Lung (tissue), 17 donors: ENCODE measurements at places on chromosomes 3 and 15. TPM values are rescaled to one million over a fixed set of nuclear protein-coding genes. Genes with fewer than 3 reads are reported as not detected.
A peak's percentile ranks its signal among the peaks of the same experiment; 100 is the strongest.

The CKMT1A gene
- total RNA-seq, result 0.46 TPM

DNA sequence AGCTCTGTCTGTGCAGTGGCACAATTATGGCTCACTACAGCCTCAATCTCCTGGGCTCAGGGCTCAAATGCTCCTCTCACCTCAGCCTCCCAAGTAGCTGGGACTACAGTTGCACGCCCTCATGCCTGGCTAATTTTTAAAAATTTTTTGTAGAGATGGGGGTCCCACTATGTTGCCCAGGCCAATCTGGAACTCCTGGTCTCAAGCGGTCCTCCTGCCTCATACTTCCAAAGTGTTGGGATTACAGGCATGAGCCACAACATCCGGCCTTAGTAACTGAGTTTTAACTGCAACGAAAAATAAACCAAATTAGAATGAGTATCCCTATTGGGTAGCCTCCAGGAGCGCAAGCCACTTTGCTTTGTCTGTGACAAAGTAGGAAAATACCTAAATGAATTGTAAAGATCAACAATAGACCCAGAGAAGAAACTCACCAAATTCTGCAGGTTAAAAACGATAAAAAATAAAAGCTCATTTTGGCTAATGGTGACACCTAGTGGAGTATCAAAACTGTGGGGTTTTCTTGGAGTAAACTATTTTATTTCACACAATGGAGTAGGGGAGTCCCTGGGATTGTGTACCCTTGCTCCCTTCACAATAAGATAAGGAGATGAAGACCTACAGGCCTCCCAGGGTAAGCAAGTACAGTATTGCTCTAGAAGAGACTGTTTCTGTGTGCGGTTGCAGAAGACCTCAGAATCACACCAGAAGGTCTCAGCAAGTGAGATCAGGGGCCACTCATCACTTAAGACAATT is 21.0 kb upstream of the CA12 start:
- no peak for DNase-seq

DNA sequence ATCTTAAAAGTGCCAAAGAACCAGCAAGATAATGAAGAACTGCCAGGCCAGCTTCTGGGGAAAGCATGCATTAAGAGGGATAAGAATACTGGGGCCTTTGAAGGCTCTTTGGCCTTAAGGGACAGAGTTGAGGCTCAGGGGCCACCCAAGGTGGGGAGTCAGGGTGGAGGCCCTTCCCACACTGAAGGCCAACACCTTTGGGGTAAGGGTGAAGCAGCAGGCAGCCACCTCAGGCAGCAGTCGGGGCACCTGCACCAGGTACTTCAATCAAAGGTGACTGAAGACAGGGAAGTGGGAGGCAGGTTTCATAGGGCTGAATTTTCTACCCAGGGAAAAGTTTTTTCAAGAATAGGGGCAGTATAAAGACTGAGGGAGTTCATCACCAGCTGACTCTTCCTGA is 87.7 kb upstream of the KLF13 start:
- DNase-seq, result no peak

- DNase-seq, result no peak
These were observed 65.9 kb upstream of the ACTC1 start for GRCh38 chr15:34861214-34861613.

The SERPINI2 gene
- 4.9 TPM for total RNA-seq

The CCNB2 gene
- total RNA-seq, result 2.0 TPM

GRCh38 chr15:100951965-100952364 is 32.8 kb downstream of the LRRK1 start:
- DNase-seq, result no peak

- DNase-seq, result no peak
These were observed 31.3 kb downstream of the TNIK start for GRCh38 chr3:171428892-171429291.

DNA sequence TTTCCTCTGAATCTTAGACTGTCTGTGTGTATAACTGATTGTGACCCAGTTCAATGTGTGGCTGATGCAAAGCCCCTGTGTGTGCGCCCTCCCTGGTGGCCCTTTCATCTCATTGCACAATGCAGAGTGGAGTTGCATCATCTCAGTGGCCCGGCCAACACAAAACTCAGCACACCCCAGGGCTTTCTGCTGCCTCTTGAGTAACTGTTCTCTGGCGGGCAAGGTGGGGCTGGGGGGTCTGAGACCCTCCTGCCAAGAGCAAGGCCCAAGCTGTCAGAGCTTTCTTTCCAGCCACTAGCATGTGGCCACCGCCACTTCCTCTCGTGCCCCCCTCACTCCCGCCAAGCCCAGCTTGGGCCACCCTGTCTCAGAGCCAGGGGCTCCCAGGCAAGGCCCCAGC is 80.7 kb upstream of the ALDH1L1 start:
- peak; percentile 99 for DNase-seq

The DPPA4 gene
- total RNA-seq, result 0.58 TPM

DNA sequence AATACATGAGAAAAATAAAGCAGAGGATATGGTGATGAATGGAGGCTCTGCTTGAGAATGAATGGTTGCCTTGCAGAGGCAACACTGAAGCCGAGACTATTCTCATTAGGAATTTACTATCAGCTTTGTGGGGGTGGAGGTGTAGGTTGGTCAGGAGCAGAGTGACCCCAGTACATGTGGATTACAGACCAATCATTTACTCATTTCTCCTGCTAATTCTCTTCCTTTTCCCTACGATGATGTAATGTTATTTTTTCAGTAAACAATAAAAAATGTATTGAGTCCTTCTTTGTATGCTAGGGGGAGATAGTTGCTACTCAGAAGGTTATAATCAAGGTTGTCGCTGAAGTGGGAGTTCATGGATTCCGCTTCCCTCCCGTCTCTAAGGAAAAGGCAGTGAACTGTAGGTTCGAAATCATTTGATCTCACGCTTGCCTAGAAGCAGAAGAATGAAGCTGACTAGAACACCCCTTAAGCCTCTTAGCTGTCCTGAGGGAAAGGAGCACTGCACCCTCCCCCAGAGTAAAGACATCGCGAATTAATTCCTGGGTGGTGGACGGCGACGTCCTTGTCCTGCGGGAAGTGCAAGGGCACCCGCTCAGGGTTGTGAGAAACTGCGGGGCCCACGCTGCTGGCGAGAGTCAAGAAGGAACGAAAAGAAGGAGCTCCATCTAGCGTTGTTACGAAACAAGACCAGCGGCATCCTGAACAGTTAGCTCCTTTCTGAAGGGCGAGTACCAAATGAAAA is 213.2 kb upstream of the PFN2 start:
- peak; percentile 89 for DNase-seq

DNA sequence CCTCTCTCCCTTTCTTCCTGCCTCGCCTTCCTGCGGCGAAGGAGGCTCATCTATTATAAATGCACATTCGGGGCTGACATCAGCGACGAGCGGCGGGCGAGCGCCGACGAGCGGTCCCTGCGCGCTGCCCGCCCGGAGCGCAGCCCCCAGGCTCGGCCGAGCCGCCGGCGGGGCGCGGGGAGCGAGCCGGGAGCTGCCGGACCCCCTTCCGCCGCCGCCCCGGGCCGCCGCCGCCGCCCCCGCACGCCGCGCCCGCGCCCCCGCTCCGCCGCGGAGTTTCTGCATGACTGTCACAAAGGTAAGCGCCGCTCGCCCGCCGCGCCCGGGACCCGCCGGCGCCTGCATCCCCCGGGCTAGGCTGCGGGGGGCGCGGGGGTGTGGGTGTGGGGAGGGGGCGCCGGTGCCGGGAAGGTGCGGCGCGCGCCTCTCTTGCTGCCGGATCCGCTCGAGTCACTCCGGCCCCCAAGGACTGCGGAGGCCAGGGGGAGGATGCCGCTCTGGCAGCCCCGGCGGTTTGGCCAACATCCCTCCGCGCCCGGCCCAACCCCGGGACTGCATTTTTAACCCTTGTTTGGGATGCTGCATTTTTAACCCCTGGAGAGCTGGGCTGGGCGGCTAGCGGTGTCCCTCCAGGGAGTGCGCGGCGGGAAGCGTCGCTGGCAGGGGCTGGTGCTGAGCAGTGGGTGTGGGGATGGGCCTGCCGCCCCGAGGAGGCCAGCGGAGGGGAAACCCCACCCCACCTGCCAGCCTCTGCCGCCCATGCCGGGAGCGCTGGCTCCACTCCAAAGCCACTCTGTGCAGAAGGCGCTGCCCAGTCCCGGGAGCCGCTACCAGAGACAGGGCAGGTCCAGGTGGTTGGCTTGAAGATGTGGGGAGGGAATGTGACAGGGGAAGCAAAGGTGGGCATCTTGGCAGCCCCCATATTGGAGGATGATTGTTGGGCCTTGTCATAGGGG is at the start of gene CORO2B:
CORO2B (plus strand) TSS at position 14 of the 956 bp plus-strand sequence; CDS start at position 284, 270 bp downstream.
- DNase-seq, result peak; percentile 79
